ENCODE measurements at places on chromosomes 12 and 14.

- DNase-seq = no peak
Measured at GRCh38 chr14:94464290-94464689, 11.7 kb upstream of the SERPINA11 start.

DNA sequence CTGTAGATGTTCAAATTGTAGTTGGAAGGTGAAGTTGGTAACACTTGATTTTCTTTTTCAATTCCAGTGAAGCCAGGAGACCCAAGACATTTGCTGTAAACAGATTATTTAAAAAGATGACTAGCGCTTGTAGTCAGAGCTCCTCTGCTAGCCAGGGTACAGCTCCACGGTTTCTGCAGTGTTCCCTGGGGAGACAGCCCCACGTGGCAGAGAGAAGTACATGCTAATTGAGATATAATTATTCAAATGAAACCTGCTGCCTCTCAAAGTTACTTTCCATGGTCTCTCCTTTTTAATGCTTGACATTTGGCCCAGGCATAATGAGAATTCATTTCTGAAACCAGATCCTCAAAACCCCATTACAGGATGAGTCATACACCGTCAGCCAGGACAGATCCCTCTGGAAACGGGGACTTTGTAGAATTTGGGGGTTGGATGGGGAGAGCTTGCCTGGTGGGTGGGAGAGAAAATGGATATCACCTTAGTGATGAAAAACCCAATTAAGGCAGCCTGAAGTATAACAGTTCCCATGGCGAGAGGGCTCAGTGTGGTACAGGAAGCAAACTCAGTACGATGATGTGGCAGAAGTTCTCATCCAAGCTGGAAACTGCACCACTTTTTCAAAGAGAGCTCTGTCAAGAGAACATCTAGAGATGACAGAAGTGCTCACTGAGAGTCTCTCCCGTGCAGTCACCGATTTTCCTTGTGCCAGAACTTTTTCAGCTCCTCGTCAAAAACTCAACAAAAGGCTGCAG lies 637.7 kb upstream of the TMEM132C start:
- no peak for DNase-seq

DNA sequence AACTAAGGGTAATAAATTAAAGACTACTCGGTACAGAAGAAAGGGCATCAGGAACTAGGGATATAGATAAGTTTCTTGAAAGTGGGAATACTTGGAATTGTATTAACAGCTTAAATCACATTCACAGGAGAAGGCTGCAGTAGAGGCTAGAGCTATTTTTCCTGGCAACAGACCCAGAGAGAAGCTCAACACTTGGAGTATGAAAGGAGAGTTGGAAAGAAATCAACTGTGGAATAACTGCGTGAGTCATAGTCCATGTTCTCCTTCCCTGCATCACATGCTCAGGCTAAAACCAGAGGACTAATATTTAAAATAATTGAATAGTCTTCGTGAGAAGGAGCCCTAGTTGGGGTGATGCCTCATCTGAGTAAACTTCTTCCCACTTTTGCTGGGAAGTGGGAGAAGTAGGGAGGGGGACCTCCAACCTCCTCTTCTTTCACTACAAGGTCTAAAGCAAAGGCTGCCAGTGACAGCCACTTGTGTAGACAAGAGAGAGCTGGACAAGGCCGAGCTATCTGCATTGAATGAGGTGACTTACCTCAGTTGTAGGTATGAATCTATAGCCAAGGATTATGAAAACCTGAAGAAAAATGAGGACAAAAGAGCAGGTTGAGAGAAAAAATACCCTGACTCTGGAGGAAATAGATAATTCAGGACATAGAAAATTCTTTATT lies 32.7 kb downstream of the DYRK2 start:
- DNase-seq = no peak

DNA sequence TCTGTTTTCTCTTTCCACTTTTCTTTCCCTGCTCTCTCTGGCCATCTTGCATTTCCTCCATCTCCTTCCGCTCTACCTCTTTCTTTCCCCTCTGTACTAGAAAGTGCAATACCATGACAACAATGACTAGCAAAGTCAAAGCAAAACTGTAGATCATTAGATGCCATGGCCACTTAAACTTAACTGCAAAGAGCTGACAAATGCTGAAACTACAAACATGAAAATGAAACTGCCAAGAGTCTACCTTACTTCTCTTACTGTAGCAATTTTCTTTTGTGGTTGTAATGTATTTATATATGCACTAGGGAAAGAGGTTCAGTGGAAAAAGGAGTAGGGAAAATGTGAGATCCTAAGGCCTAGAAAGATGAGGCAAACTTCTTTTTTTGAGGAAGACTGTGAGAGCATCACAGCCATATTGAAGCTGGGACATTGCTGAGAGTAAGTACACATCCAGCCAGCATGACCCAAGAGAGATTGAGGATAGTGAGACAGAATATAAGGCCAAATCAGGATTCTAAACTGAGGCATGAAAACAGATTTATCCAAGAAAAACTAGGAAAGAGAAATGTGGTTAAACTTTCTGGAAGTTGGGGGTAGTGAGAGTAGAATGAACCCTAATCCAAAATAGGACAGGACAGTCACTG lies 276.6 kb upstream of the NAV3 start:
- DNase-seq = no peak

GRCh38 chr14:91027561-91027960 lies 32.9 kb downstream of the RPS6KA5 start:
- no peak for DNase-seq

GRCh38 chr14:104688505-104689108 lies 811 bp upstream of the INF2 start:
- DNase-seq = no peak

DNA sequence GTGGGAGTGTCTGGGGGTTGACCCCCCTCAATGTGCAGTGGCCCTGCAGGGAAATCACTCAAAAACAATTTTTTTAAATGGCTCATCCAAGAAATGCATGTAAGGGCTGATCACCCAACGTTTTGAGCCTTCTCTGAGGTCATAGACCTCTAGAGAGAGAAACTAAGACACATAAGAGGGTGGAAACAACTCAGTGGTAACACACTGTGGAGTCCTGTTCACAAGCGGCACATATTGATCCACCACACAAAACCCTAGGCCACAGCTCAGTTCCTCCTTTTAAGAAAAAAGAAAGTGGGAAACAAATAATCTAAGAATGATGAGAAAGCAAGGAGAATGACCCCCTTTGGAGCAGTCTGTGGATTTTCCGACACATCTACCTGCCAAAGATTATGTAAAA lies 83.0 kb upstream of the METAP2 start:
- no peak for DNase-seq

- no peak for DNase-seq
Measured at GRCh38 chr14:79453276-79453675, 758.0 kb downstream of the DIO2 start.

DNA sequence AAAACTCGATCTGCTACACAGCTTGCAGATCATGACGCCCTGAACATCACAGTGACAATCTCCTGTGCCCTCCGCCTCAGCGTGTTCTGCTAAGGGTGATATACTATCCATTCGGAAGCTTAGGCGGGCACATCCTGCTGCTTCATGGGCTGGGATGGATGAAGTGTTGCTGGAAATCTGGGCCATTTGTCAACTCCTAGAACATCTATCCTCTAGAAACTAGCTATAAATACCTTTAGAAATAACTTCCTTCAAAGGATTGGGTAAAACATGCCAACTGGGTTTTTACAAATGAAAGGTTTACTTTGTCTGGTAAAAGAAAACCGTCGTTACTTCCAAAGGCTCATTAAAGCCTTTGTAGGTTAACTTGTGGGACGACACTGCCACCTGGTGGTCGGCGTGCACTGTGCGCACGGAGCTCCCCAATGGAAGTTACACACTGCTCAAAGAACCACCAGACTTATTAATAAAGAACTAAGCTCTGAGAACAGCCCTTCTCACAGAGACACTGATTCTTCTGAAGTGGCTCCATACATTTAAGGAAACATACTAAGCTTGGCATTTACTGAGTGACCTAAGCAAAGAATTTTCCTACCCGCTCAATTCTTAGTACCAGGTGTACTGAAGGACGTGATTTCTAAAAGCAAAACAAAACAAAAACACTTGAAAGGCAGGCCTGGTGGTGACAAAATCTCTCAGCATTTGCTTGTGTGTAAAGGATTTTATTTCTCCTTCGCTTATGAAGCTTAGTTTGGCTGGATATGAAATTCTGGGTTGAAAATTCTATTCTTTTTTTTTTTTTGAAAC lies 21.6 kb upstream of the CACNA2D4 start:
- DNase-seq = peak; percentile 59

DNA sequence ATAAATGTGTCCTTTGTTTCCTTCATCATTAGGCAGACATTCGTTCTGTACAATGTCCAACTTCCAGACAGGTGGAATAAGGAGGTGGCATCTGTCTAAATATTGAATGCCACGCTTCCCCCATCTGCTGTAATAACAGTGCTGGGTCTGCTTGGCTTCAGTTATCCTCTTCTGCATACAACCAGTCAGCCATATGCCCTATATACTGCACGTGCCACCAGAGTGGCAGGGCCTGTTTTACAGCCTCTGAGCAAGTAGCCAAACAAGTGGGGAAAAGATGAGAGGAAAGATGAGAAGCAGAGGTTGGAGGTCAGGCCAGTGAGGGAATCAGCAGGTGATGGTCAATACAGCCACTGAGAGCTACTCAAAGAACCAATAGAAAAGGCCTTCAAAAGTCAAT lies 55.4 kb downstream of the OTX2 start:
- no peak for DNase-seq

- no peak for DNase-seq
Measured at GRCh38 chr14:90398315-90398839, 1.5 kb downstream of the CALM1 start.

- DNase-seq = peak; percentile 23
Measured at GRCh38 chr12:24795699-24796347, 153.1 kb downstream of the BCAT1 start.

GRCh38 chr12:98579347-98579746 lies 14.1 kb upstream of the SLC25A3 start:
- no peak for DNase-seq

DNA sequence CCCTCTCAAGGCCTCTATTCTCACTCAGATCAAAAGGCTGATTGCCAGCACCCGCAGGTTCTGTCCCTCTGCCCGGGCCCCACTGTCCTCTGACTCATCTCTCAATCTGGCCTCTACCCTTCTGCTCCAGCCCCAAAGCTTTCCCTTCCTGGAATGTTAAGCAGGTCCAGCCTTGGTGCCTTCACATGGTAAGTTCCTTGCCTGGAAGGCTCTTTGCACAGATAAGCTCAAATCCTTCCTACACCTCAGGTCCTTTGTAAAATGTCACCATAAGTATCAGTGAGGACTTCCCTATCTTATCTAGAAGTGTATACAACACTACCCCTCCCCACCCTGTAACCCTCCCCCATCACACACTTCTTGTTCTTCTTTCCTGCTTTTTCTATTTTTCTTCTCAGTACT lies 22.2 kb downstream of the LPCAT3 start:
- no peak for DNase-seq

DNA sequence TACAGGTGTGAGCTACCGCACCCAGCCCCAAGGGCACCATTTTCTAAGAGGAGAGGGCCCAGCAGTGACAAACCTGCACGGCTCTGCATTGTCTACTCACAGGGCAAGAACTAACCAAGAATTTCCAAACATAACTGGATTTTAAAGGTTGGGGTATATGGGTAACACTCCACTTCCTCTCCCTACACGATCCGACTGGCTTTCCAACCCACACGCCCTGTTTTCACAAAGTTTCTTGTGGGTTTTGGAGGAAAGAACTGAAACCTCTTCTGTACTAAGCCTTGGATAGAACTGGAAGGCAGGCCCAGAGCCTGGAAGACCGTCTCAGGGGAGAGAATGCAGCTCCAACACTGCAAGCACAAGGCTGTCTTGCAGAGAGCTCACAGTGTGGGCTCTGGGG lies 24.9 kb downstream of the SNRNP35 start:
- no peak for DNase-seq

- no peak for DNase-seq
Measured at GRCh38 chr14:103563844-103564505, 1.2 kb downstream of the COA8 start.

DNA sequence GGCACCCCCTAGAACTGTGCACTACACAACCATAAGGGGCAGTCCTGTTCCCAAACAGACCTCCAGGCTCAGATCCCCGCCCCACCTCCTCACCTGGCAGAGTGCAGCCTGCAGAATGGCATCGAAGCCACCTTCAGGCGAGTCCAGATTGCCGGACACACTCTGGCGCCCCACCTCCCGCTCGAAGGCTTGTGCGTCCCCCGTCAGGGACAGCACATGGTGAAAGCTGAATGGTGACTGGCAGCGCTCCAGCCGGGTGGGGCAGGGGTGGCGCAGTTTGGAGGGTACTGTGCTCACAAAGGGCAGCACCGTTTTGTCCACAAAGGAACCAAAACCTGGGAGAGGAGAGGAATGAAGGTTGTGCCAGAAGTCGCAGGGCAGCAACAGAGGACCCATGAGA lies 10.6 kb downstream of the ITGB7 start:
- DNase-seq = no peak

DNA sequence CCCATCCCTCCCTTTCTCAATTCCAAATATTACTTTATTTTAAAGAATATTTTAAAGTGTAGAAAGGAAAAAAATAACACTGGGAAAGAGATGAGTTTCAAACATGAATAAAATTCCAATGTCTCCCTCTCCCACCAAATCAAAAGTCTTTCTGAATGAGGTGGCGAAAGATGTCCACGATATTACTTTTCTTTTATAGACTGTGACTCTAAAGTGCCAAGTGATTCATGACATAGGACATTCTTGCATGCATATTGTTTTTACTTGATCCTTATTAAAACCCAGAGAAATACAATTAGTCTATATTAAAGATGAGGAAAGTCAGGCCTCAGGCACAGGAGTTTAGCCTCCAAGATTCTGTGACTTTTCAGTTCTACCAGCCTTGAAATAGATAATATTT lies 16.0 kb upstream of the LUM start:
- no peak for DNase-seq

- no peak for DNase-seq
Measured at GRCh38 chr14:23538050-23538718, 13.4 kb downstream of the ZFHX2 start.

GRCh38 chr12:106380954-106381353 lies 23.4 kb downstream of the POLR3B start:
- DNase-seq = no peak

- DNase-seq = no peak
Measured at GRCh38 chr12:131491916-131492490, 218.9 kb upstream of the SFSWAP start.

DNA sequence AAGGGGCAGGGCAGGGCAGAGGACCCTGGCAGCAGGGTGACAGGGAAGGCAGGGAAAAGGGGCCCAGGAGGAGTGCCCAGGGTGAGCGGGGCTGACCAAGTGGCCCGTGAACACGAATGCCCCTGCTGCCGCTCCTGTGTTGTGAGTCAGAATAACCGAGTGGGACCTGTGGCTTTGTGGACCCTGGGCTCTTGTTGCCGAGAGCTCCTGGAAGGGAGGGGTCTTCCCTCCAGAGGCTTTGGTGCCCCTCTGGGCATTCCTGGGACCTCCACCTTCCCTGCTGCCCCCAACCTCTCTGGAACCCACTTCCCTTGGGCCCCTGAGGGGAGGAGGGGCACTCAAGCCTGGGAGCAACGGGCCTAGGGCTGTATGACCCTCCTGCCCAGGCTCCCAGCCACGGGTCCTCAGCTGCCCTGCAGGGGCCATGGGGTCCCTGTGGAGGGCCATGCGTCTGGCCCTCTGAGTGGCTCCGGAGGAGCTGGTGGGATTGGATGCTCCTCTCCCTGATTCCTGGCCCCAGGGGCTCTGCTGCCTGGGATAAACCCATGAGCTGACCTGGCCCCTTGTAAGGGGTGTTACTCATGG lies 319.4 kb downstream of the TMEM121 start:
- no peak for DNase-seq

GRCh38 chr12:2653461-2653965 lies 141.3 kb upstream of the FKBP4 start:
- DNase-seq = no peak
